ENCODE measurements at places on chromosomes 2 and 18.

- no peak for DNase-seq
Observed at GRCh38 chr2:7860693-7861092, 821.2 kb upstream of the ID2 start.

DNA sequence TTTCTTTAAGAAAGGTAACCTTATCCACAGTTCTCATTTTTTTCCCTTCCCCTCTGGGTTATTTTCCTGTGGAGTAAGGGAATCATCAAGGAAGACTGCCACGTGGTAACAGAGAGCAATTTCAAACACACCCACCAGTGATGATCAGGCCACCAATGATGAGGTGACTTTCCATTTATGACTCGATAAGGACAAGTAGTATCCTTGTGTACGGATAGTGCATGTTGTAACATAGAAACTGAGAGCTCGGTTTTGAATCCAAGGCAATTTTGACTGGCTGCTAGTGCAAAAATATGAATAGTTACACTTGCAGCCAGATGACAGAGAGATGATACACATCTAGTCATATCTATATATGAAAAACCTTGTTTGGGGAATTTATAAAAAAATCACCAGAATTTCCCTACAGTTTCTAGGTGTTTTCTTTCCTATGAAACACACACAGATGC lies 143.6 kb upstream of the TCF4 start:
- DNase-seq: no peak

DNA sequence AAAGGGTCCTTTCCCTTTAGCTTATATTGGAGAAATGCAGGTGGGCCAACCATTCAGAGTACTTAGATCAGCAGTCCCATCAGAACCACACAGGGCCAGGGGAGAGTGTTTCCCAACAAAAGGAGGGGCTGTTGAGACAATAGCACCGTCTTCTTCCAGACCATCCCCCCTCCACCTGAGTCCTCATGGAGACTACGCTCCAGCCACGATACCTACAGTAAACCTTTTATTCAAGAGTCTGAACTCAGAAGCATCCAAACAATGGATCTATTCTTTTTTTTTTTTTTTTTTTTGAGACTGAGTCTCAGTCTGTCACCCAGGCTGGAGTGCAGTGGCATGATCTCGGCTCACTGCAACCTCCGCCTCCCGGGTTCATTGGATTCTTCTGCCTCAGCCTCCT lies 25.7 kb upstream of the ZNF532 start:
- no peak for DNase-seq

DNA sequence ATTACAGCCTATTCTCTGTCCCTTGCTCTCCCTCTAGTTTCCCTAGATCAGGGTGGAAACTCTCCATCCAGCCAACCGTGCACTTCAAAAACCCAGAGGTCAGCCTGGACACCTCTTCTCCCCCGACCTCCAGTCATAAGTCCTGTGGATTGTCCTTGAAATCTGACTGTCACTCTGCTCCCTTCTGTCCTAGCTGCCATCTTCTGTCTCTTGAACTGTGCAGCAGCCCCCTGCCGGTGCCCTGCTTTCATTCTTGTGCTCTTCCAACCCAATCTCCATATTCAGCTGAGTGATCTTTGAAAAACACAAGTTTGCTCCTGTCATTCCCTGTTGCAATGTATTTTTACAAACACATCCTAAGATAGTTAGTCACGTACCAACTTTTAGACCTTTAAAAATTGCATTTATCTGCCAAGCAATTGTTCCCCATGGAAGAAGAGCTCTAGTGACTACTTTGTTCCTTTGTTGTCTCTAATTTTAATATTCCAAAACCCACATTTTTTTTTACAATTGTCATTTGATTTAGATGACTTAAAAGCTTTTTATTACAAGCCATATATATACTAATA lies 254.3 kb downstream of the CAMKMT start:
- DNase-seq: no peak

GRCh38 chr2:64914735-64915509 lies 74.3 kb upstream of the SLC1A4 start:
- no peak for DNase-seq

DNA sequence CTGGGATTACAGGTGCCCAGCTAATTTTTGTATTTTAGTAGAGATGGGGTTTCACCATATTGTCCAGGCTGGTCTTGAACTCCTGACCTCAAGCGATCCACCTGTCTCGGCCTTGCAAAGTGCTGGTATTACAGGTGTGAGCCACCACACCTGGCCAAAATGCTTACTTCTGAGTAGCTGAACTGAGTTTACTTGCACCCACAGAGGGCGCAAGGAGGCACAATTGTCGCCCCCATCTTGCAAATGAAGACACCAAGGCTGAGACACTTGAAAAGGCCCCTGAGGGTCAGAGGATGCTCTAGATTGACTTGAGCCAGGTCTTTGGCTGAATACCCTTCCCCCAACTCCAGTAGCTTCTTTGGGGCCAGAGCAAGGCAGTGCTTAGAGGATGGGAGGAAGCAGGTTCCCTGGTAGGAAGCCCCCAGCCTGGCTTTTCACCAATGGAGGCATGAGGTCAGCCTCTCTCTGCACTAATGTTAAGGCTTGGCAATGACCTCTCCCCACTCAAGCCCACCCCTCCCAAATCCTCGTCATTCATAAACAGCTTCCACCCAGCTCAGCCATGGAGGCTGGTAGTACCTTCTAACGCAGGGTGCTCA lies 14.5 kb upstream of the KIF1A start:
- DNase-seq: no peak

DNA sequence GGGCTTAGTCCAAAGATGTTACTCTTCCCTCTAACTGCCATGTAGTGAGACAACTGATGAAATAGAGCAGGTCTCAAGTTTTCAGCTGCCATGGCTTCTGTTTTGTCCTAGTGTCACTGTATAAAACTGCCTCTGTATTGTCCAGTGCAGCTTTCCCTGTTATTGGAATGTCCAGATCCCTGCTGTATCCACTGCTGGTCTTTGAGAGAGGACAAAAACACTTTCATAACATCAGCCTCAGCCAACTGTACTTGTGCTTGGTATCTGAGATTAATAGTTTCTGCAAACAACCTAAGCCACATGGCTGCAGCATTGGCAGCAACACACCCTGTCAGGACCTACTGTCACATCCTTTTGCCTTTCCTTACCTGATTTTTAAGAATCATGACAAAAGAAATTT lies 480.2 kb downstream of the LPIN1 start:
- DNase-seq: no peak

DNA sequence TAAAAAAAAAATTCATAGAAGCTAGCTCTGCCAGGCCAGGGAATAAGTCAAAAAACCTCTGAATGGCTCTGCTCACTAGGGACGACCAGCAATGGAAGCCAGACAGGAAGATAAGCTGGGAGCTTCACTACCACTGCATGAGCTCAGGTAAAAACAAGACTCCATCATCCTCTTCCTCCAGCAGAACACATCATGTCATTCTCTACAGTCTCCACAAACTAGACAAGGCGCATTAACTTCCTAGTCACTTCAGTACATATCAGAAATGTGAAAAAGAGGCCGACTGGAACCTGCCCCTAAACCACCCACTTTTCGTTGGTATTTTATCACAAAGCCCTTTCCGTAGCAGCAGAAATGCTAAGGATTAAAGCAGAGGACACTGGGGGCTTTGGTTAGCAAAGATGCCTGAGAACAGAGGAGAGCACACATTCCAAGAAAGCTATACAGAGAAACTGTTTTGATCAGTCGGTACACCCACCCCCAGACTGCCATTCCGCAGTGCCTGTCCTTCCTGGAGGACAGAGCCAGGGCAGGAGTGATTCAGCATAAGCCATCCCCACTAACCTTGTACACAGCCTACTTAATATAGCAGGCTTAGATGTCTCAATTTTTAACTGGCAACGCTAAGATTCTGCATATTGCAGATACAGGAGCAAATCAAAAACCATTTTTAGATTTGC lies 53.4 kb downstream of the AAK1 start:
- no peak for DNase-seq

- DNase-seq: no peak
Observed at GRCh38 chr18:78751664-78752063, 228.0 kb upstream of the SALL3 start.

- DNase-seq: no peak
Observed at GRCh38 chr18:42155024-42155423, 200.0 kb downstream of the PIK3C3 start.

DNA sequence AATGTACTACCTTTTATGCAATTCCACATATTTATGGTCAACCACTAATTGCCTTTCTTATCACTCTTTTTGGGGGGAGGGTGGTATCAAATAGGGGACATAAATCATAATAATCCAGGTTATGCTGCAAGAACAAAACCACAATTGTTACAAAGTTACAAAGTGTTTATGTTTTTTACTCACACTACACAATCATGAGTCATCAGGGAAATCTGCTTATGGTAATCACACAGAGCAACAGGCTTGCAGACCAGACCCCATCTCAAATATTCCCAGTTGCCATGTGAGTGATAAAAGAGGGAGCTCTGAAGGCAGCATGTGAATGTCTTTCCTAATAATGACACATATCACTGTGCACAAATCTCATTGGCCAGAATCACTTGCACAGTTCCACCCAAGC lies 304.7 kb upstream of the TMEFF2 start:
- DNase-seq: no peak

GRCh38 chr18:80137976-80138375 lies 28.9 kb downstream of the ADNP2 start:
- no peak for DNase-seq

- DNase-seq: no peak
Observed at GRCh38 chr18:3450799-3451182, 819 bp downstream of the TGIF1 start.

DNA sequence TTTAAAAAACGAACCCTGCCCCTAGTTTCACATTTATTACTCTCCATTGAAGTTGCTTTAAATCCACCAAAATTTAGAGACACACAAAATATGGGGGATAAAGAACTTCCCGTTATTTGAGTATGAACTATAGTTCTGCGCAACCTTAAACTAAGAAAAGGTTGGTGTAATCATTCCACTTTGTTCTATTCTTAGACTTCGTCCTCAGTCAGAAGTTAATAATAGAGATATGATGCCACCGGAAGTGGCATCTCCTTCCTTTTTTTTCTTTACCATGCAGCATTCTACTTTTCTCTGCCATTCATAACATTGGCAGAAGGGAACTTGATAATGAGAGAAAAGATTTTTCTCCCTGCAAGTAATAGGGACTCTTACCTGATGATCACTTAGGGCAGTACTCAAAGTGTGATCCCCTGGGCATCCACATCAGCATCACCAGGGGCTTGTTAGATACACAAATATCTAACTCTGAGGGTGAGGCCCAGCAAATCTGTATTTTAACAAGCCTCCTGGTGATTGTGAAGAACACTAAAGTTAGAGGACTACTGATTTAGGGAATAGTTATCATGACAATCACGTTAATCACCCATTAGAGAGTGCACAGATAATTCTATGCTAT lies 147.7 kb upstream of the DTNA start:
- no peak for DNase-seq

DNA sequence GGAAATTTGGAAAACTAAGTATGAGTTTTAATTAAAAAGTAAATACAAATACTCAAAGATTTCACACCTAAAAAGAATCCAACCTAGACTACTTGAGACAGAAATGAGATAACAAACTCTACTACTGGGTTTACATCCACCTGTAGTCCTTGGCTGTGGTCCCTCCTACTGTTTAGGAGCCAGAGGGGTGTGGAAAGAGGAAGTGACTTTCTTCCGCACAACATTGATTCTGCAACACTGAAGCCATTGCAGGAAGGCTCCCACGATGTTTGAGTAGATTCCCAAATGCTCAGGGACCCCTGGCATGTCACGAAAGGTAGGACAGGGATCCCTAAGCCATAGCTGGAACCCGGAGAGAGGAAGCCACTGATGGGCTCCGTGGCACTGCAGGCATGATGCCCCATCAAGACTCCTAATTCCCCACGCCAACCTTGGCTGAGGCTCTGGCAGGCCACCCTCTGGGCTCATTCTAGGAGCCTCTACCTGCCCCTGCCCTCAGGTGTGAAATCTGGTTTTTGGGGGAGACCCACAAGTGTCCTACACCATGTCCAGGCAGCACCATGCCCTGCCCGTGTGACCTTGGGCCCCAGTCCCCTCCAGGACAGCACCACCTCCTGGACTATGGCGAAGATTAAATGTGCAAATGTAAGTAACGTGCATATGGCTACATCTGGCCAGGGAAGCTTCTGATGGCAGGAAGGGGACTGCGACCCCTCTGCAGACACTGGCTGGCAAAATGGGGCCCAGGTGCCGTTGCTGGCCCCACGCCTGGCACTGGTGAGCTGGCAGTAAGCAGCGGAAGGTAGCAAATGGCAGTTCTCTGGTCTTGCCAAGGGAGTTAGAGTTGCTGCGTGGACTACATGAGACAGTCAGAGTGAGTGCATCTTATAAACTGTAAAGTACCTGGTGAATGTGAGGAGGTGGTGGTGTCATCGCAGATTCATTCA lies 38.2 kb upstream of the MAL start:
- no peak for DNase-seq

GRCh38 chr2:86026744-86027065 lies 79.0 kb downstream of the POLR1A start:
- no peak for DNase-seq

DNA sequence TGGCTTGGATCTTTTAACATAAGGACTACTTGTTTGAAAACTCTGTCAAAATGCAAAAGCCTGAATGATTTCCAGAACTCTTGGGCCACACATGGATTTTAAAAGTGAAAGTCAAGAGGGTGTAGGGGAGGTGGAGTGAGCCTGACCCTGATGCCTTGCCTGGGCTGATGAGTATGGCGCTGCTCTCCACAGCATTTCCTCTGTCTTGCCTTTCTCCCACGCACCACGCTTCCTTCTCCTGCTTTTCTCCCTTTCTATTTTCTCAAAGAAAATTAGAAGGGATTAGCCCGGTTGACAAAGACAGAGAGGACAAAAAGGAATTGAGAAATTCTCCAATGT lies 207.0 kb upstream of the CCDC68 start:
- no peak for DNase-seq

DNA sequence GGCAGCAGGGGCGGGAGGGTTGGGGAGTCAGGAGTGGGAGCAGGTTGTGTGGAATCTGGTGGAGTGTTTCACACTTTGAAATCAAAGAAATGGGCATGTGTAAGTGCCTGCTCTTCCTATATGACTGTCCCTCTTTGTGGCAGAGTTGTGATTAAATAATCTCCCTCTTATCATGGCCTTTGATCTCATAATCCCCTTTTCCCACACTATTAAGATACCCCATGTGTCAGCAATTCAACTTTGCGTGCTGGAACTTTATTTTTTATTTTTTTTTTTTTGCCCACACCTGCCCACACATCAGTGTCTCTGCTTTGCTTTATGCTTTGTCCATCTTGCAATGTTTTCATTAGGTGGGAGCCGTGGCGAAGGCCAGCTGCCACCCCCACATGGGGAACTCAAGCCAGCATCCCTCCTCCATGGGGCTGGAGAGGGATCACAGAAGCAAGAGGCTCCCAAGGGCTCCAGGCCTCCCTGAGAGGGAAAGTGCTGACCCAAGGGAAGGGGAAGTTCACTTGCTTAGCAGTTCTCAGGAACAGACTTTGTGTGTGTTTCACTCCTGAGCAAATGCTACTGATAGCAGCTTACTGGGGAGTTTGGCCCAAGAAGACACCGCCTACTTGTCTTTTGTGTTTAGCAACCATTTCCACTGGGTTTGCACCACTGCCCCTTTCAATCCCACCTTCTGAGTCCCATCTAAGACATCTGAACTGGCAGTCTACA lies 243.4 kb downstream of the BCL11A start:
- DNase-seq: no peak

GRCh38 chr18:6943143-6943542 lies 174.5 kb downstream of the LAMA1 start:
- no peak for DNase-seq

- DNase-seq: no peak
Observed at GRCh38 chr2:33307659-33308270, 168.7 kb upstream of the RASGRP3 start.

- DNase-seq: no peak
Observed at GRCh38 chr18:43013486-43013885, 102.0 kb downstream of the RIT2 start.

Measured in NCI-H1930 (cell line).